ENCODE measurements at places on chromosomes 3 and 15. TPM values are rescaled to one million over a fixed set of nuclear protein-coding genes. Genes with fewer than 3 reads are reported as not detected.

GRCh38 chr15:67611370-67612369 is 69.2 kb downstream of the MAP2K5 start:
- peak; percentile 19 for DNase-seq
- H3K36me3 ChIP-seq, result no peaks in the 10 kb centered on the region
- H3K4me1 ChIP-seq, result peaks cover 9% of the 10 kb centered on the region
- H3K4me3 ChIP-seq, result no peak overlapping the region

DNA sequence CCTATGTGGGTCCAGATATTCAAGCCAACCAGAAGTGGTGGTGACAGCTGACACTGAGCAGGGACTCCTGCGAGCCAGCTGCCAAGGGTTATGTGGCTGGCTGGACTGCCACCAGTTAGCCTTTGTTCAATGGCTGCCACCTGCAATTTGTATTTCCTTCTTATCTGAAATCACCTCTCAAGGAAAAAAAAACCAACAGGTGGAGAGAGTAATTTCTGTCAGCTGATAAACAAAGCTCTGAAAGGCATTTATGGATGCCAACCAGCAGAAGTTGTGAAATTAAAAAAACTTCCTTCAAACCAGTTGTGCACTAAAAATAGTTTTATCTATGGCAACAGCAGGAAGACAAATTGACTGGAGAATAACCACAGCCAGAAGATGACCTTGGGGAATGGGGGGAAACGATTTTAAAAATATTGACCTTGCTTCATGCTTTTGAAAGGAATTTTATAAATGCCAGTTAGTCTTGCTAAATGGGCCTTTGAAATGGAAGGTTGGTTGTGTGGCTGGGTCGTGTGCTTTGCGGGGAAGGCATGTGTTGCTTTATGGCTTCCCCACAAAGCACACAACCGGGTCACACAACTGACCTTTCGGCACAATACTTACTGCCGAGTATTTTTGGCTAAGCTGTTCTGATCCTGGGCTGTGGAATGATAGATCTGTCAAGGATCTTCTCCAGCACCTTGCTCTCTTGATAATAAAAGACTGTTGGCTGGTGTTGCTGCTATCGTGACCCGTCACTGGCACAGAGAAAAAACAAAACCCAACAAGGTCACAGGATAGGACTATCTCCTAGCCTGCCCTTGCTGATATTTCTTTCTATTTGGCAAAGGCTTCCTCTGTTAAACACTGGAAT is 3.5 kb downstream of the MYZAP start:
- peaks cover 21% of the 10 kb centered on the region for H3K27me3 ChIP-seq
- no peaks in the 10 kb centered on the region for H3K36me3 ChIP-seq
- no peak for DNase-seq
- no peak overlapping the region for H3K4me3 ChIP-seq

DNA sequence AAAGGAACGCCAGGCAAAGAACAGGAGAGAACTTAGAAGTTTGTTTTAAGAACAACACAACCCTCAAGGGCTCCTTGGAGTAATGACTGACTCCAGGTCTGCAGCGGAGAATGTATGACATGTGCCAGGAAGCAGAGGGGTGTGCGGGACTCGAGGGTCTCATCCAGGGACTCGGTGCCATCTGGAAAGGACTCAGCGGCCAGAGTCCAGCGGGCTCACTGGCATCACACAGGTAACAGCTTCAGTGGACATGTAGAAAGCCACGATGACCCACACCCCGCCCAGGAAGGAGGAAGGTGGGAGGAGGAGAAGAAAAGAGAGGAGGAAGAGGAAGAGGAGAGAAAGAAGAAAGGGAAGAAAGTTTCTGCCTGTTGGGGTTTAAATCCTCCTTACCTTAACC is 21.4 kb downstream of the GP9 start:
- H3K4me1 ChIP-seq, result no peaks in the 10 kb centered on the region
- DNase-seq, result no peak
- H3K27me3 ChIP-seq, result no peaks in the 10 kb centered on the region
- no peak overlapping the region for H3K4me3 ChIP-seq
- no peak overlapping the region for H3K27ac ChIP-seq

DNA sequence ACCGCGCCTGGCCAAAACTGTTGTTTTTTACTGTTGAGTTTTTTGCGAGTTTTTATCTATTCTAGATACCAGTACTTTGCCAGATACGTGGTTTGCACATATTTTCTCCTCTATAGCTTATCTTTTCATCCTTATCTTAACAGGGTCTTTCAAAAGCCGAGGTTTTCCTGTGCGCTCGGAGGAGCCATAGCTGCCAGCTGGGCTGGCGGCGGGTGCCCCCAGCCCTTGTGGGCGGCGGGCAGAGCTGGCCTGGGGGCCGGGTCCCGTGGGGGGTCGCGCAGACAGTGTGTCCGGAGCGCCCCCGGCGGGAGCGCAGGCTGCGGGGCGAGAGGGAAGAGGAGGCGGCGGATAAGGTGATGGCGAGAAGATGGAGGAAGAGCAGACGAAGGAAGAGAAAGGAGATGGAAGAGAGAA is 11.1 kb upstream of the EIF4A2 start:
- H3K4me3 ChIP-seq, result peak overlapping the region; percentile 52
- no peaks in the 10 kb centered on the region for H3K36me3 ChIP-seq
- peak; percentile 30 for DNase-seq

- no peaks in the 10 kb centered on the region for H3K36me3 ChIP-seq
- H3K27ac ChIP-seq, result no peak overlapping the region
- H3K4me1 ChIP-seq, result no peaks in the 10 kb centered on the region
- DNase-seq, result no peak
- H3K27me3 ChIP-seq, result no peaks in the 10 kb centered on the region
- H3K4me3 ChIP-seq, result no peak overlapping the region
Measured at GRCh38 chr15:42071717-42072116, 22.6 kb downstream of the PLA2G4D start.

GRCh38 chr3:47291158-47291753 is 8.5 kb downstream of the KLHL18 start:
- H3K27ac ChIP-seq, result 0 out of 2 replicates have a peak overlapping the region, but pooled peaks have one; percentile 45
- no peak overlapping the region for H3K4me3 ChIP-seq
- no peaks in the 10 kb centered on the region for H3K36me3 ChIP-seq
- H3K4me1 ChIP-seq, result no peaks in the 10 kb centered on the region
- H3K27me3 ChIP-seq, result no peaks in the 10 kb centered on the region

DNA sequence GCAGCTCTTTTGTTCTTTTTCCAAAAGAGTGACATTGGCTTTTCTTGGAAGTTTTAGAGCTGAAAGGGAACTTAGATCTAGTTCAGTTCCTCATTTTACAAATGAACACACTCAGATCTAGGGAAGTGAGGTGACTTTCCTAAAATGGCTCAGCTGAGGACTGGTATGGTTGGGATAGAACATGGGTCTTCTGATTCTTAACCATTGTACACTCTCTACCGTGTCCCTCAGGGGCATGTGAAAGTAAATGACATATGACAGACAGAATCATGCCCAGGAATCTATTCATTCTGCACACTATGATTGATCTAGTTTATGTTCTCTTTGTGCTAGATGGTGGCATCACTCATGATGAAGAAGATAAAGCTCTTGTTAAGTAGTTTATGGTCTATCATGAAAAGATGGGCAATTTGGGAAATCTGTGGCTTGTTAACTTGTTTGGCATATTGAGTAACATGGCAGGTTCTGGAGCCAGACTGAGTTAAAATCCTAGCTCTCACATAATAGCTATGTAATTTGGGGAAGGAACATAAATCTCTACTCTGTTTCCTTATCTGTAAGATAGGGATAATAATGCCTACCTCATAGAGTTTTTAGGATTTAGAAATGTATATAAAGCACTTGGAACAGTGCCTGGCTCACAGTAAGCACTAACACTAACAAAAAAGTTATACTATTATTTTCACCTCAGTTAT is 30.9 kb downstream of the UBE2E1 start:
- peak overlapping the region; percentile 51 for H3K27ac ChIP-seq
- H3K4me1 ChIP-seq, result peaks cover 16% of the 10 kb centered on the region
- no peaks in the 10 kb centered on the region for H3K36me3 ChIP-seq
- DNase-seq, result no peak

DNA sequence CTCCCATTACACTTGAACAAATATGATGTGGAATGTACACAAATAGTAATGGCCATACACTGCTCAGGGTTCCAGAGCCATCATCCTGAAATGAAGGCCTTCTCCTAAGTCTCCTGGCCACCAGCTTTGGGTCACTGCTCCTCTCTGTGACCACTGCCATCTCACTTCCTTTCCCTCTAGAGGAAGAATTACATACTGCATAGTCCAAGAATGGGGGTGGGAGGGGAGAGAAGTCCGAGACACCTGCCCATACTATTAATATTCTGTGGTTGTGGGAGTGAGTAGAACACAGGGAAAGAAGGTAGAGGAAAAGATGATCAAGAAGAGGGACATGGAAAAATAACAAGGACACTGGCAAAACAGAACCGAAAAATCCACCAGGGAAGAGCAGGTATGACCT is 20.6 kb downstream of the ETV5 start:
- H3K4me1 ChIP-seq, result peaks cover 28% of the 10 kb centered on the region
- H3K36me3 ChIP-seq, result no peaks in the 10 kb centered on the region
- H3K27me3 ChIP-seq, result no peaks in the 10 kb centered on the region
- no peak for DNase-seq
- no peak overlapping the region for H3K27ac ChIP-seq

SERP1 gene
- total RNA-seq, result 252 TPM

COPB2 gene
- total RNA-seq, result 89.1 TPM

TMC3 gene
- not detected for total RNA-seq
